ENCODE measurements at places on chromosomes 3 and 15.

DNA sequence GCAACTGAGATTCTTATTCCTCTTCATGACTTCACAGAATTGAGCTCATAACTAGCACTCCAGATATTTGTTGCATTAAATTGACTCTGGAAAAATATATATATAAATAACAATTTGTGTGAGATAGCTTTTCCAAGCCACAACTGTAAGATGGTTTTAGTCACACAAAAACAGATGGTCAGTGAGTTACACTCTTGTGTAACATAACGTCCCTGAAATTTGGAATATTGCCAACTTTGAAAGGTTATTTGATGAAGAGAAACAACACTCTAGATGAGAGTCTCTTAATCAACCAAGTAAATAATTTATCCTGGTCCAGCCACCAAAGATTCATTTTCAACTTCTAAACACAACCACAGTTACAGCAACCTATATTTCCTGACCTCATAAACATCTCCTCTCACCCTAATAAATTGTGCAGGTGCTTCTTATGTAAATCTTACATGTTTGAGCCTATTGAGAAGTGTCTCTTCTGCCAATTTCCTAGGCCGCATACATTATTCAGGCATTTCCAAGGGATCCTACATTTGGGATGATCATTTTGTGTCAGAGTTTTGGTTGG, 84.9 kb upstream of the ACP3 start:
- DNase-seq = no peak

- no peak for DNase-seq
These were observed 900.6 kb downstream of the TUSC7 start for GRCh38 chr3:117610156-117610555.

GRCh38 chr15:85494048-85494777, 113.8 kb downstream of the AKAP13 start:
- DNase-seq = no peak

DNA sequence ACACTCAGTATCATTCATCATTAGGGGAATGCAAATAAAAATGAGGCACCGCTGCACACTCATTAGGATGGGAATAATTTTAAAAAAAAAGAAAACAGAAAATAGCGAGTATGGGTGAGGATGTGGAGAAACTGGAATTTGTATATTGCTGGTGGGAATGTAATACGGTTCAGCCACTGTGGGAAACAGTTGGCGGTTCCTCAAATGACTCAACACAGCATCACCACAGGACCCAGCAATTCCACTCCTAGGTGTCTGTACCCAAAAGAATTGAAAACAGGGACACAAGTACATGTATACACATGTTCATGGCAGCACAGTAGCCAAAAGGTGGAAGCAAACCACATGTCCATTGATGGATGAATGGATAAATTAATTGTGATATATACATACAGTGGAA, 35.2 kb upstream of the RFTN1 start:
- DNase-seq = no peak
